ENCODE measurements at places on chromosomes 12 and 14.

GRCh38 chr12:131607658-131608447, 103.0 kb upstream of the SFSWAP start:
- DNase-seq = no peak

GRCh38 chr12:75884465-75884985, 147.1 kb downstream of the PHLDA1 start:
- DNase-seq = peak; percentile 16

GRCh38 chr12:51067771-51068170, 15.6 kb downstream of the CSRNP2 start:
- no peak for DNase-seq

- DNase-seq = no peak
Measured at GRCh38 chr14:56273155-56273554, 154.9 kb downstream of the PELI2 start.
